ENCODE measurements at places on chromosomes 4 and X. TPM values are rescaled to one million over a fixed set of nuclear protein-coding genes. Genes with fewer than 3 reads are reported as not detected.
A peak's percentile ranks its signal among the peaks of the same experiment; 100 is the strongest.

Gene HSFX4
- total RNA-seq = not detected

Gene LINC00632
- 94.0 TPM for total RNA-seq

Gene VCX3A
- not detected for total RNA-seq

Gene SASH3
- 6.3 TPM for total RNA-seq

Gene CC2D2A
- 52.3 TPM for total RNA-seq

Gene PCDH7
- total RNA-seq = 3.8 TPM

- peaks cover 4% of the 10 kb centered on the region for H3K27me3 ChIP-seq
- DNase-seq = no peak
- no peaks in the 10 kb centered on the region for H3K4me1 ChIP-seq
- H3K27ac ChIP-seq = no peak overlapping the region
Measured at GRCh38 chrX:12891915-12892506, 14.4 kb upstream of the TLR8 start.

DNA sequence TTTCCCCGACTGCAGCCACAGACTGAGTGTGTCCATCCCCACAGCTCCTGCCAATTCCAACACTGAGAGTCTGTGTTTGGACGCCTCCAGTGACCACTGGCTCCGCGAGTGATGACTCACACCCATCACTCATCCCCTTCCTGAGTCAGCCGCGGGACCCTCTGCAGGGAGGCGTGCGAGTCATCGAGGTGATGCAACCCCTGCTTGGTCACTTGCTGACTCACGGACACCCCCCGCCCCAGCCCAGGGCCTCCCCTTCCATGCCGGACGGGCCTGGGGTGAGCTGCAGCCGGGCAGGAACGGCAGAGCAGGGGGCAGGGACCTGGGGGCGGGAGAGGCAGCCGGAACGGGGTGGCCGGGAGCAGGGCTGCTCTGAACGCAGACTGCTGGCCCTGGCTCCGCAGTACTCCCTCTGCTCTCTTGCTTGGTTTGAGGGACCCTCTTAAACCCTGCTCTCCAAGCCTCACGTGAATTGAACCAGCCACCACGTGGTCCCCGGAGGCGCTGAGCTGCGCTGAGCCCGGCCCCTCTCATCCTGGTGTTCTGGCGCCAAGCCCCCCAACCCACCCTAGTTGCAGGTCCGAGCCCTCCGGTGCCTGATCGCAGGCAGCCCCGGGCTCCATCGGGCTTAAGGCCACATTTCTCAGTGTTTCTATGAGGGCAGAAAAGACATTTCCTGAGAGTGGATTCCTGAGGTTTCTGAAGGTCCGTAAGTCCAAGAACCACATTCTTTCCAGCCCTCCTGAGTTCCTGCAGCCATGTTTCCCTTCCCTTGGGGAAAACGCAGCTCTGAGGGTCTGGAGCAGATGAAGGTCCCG, 32.4 kb downstream of the FGFRL1 start:
- no peaks in the 10 kb centered on the region for H3K27me3 ChIP-seq
- DNase-seq = peak; percentile 98
- no peak overlapping the region for H3K4me3 ChIP-seq
- H3K36me3 ChIP-seq = no peaks in the 10 kb centered on the region
- H3K27ac ChIP-seq = peak overlapping the region; percentile 34

DNA sequence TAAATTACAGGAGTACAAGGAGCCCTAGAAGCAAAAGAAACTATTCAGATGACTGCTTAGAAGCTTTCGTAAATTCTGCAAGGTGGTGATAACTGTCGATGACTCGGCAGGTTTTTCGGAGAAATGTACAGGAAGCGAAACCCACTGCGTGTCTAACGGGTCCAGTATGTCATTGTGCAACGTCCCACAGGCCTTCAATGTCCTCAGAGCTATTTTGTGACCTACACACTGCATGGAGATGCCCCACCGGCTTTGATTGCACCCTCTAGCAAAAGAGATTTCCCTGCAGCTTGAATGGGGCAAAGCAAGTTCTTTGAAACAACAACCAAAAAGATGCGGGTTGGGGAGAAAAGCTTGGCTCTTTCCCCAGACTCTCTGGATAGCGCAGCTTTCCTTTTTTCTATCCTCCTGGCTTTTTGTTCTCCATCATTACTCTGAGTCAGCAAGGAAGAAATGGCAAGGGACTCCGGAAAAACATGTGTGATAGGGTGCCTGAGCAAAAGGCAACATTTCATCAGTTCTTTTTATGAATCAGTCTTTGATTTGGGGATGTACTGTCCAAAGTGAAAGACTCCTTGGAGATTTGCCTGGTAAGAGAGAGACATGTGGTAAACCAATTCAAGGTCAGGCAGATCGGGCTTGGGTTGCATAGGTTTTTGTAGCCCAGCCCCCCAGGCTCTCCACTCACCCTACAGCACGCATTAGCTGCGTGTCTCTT, 112.0 kb upstream of the TBL1X start:
- no peaks in the 10 kb centered on the region for H3K4me1 ChIP-seq
- no peak overlapping the region for H3K27ac ChIP-seq
- DNase-seq = peak; percentile 49
- H3K4me3 ChIP-seq = no peak overlapping the region
- no peaks in the 10 kb centered on the region for H3K36me3 ChIP-seq
- H3K27me3 ChIP-seq = no peaks in the 10 kb centered on the region

DNA sequence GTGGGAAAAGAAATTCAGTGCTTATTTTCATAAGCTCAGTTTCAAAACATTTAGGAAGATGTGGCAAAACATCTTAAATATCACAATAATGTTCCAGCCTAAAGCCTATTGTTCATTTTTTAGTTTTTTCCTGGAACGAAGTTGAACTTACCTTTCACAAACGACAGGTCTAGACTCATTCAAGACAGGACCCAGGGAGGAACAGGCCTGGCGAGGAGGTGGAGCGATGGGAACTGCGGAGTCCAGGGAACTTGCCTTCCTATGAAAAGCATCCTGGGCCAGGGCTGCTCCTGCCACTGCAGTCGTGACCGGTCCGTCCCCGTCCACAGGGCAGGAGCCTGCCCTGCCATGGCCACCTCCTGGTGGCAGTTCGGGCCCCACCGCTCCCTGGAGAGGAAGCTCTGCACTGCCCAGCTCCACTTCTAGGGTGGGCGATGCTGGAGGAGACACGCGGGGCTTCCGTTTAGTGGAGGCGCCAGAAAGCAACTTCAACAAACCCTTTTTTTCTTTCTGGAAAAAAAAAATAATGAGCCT, 96.7 kb upstream of the CBR4 start:
- H3K27me3 ChIP-seq = no peaks in the 10 kb centered on the region
- H3K27ac ChIP-seq = no peak overlapping the region
- DNase-seq = no peak
- H3K36me3 ChIP-seq = no peaks in the 10 kb centered on the region
- H3K4me1 ChIP-seq = no peaks in the 10 kb centered on the region

DNA sequence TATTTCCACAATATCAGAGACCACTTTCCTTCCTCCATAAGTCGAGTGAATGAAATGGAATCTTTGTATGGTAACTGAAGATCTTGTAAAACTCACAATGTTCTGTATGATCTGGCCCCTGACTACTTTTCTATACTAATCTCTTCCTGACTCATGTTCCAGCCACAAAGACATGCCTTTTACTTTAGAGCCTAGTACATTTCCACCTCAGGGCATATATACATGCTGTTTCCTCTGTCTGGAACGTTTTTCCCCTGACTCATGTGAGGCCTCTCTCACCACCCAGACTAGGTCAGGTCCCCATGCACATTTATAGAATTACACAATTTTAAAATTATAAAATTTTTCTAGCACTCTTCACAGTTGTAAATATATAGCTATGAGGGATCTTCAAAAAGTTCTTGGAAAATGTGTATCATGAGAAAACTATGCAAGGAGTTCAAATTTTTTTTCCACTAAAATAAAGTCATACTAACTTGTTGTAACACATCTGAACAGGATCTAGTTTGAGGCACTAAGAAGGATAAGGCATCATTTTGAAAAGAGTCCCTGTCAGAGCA, 208.8 kb downstream of the SH2D1A start:
- no peaks in the 10 kb centered on the region for H3K36me3 ChIP-seq
- DNase-seq = no peak
- H3K4me1 ChIP-seq = no peaks in the 10 kb centered on the region
- H3K27me3 ChIP-seq = no peaks in the 10 kb centered on the region
- H3K27ac ChIP-seq = no peak overlapping the region

GRCh38 chrX:24335871-24336270, 22.0 kb upstream of the SUPT20HL2 start:
- no peaks in the 10 kb centered on the region for H3K36me3 ChIP-seq
- no peak overlapping the region for H3K27ac ChIP-seq
- H3K27me3 ChIP-seq = peaks cover 19% of the 10 kb centered on the region
- no peak for DNase-seq
- no peak overlapping the region for H3K4me3 ChIP-seq

DNA sequence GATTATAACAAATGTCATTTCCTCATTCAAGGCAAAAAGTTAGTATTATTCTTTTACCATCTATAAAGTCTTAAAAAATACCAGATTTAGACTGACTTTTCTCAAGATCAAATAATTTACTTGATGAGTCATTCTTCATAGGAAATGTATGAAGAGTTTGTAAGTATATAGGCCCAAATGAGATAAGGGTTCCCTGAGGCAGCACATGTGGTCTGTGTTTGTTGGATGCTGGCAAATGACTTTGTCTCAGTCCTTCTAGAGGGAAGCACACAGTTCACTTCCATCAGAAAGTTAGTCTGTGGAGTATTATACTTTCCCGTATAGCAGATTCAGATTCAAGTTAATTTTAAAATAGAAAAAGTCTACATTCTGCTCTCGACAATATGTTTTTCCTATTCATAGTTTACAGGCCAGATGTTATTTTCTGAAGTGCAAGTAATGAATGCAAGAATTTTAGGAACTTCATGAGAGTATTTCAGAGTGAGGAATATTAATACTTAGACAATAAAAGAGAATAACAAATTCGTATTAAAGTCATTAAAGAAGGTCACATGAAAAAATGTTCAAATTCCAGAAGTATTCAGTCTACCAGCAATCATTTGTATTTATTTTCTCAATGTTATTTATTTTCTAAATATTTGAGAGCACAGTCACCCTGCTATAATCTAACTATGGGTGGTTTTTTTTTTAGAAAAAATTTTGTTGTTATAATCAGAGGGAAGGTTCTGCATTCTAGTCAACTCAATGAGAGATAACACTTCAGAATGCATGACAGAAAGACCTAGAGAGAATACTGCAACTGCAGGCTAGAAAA, 601.8 kb upstream of the ZFP42 start:
- no peaks in the 10 kb centered on the region for H3K4me1 ChIP-seq
- no peaks in the 10 kb centered on the region for H3K27me3 ChIP-seq
- H3K36me3 ChIP-seq = no peaks in the 10 kb centered on the region
- H3K4me3 ChIP-seq = no peak overlapping the region

GRCh38 chr4:94349193-94349592, 6.6 kb upstream of the HPGDS start:
- no peak overlapping the region for H3K27ac ChIP-seq
- no peak for DNase-seq
- H3K4me3 ChIP-seq = no peak overlapping the region
- H3K27me3 ChIP-seq = no peaks in the 10 kb centered on the region

DNA sequence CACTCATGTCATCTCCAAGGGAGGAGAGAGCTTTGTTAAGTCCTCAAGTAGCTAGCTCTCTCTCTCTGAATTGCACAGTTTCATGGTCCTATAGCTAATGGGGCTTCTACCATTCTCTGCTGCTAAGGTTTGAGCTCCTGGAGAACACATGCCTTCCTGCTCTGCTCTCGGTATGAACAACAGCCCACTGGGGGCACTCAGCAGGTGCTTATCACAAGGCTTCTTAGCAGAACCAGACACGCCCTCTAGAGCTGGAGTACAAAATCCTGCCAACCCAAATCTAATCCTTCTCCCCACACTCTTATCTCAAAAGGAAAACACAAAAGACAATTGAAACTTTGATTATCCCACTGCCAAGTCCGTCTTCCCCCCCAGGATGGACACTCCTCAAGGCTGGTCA, 176.5 kb downstream of the HS3ST1 start:
- H3K4me3 ChIP-seq = no peak overlapping the region
- H3K27me3 ChIP-seq = no peaks in the 10 kb centered on the region
- no peaks in the 10 kb centered on the region for H3K36me3 ChIP-seq
- H3K27ac ChIP-seq = no peak overlapping the region

DNA sequence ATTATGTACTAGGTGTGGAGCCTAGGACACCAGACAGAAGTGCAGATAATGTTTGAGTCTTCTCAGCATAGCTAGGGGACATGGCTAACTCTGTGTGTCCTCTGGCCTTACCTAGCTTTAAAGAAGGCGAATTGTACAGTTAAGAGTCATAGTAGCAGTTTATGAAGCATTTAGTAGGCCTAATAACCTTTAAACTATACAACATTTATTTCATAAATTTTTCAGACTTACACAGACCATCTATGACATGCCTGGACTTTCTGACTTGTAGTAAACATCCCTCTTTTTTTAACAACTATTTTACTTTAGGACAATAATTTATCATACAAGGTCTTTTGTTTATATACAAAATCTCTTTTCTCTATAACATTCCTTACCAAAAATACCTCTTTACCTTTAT, 37.4 kb downstream of the ETNPPL start:
- no peak overlapping the region for H3K4me3 ChIP-seq
- DNase-seq = no peak
- no peaks in the 10 kb centered on the region for H3K4me1 ChIP-seq
- H3K27me3 ChIP-seq = no peaks in the 10 kb centered on the region

DNA sequence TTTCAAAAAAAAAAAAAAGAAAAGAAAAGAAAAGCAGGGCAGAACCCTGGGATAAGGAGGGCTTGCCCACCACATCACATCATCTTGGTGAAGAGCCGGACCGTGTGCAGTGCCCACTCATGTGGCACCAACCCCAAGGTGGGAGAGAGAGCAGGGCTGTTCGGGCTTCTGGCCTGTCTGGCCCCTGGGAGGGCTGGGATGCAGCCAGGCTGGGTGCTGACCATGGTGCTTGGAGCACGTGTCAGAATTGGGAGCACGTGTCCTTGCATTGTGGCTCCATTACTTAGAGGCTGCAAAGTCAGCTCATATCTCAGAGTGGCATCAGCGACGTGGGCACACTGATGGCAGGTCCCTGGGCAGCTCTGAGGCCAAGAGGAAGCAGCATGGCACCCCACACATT, 100.9 kb upstream of the AFAP1 start:
- H3K4me1 ChIP-seq = no peaks in the 10 kb centered on the region
- peak; percentile 35 for DNase-seq
- no peaks in the 10 kb centered on the region for H3K27me3 ChIP-seq
- no peak overlapping the region for H3K27ac ChIP-seq

GRCh38 chr4:5921101-5921980, 28.5 kb upstream of the CRMP1 start:
- H3K27ac ChIP-seq = no peak overlapping the region
- no peaks in the 10 kb centered on the region for H3K4me1 ChIP-seq
- no peaks in the 10 kb centered on the region for H3K36me3 ChIP-seq
- H3K4me3 ChIP-seq = no peak overlapping the region

- H3K27ac ChIP-seq = no peak overlapping the region
- DNase-seq = no peak
- no peak overlapping the region for H3K4me3 ChIP-seq
- no peaks in the 10 kb centered on the region for H3K36me3 ChIP-seq
- peaks cover 7% of the 10 kb centered on the region for H3K4me1 ChIP-seq
- no peaks in the 10 kb centered on the region for H3K27me3 ChIP-seq
Measured at GRCh38 chr4:76374798-76375197, 46.1 kb downstream of the CCDC158 start.

Measured in adrenal gland (tissue), 19 donors.